ENCODE measurements at places on chromosomes 1 and 21.

- no peak for DNase-seq
These were observed 54.9 kb upstream of the RGS7 start for GRCh38 chr1:241411776-241412338.

GRCh38 chr1:231970684-231971083, 344.1 kb downstream of the DISC1 start:
- no peak for DNase-seq

DNA sequence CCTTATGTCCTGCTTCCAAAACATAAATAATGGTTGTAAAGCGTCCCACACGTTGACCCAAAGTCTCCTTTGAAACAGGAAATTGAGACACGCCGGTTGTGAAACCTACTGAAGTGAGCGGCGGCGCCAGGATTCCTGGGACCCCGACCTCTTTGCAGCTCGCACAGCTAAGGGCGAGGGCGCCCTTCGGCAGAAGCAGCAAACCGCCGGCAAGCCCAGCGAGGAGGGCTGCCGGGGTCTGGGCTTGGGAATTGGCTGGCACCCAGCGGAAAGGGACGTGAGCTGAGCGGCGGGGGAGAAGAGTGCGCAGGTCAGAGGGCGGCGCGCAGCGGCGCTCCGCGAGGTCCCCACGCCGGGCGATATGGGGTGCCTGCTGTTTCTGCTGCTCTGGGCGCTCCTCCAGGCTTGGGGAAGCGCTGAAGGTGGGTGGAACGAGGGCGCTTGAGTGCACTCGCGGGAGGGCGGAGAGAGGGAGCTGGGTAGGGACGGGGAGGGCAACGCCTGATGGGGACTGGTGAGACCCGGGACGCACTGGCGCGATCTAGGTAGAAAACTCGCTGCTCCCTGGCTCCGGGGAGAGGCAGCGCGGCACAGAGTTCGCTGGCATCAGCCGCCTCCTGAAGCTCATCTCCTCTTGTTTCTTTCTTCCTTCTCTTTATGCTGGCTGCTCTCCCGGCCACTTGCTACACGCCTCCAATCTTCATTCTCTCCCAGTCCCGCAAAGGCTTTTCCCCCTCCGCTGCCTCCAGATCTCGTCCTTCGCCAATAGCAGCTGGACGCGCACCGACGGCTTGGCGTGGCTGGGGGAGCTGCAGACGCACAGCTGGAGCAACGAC, at the start of gene CD1D:
CD1D (plus strand) TSS at position 155 of the 836 bp plus-strand sequence; CDS start at position 362, 207 bp downstream.
- no peak for DNase-seq

DNA sequence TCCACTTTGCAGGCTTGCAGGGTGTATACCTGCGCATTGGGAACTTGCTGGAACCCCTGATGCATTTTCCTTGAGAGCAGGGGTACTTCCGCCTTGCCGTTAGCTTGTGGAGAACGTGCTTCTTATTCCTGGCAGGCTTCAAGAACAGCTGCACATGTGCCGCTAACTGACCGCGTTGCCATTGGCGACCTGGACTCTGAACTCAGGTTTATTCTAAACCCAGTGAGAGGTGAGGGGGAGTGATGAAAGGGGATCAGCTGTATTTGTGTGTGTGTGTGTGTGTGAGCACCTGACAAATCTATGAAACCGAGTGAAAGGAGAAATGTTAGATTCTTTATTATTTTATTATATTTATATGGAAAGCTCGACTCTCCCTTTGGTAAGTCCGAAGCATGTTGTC, 128.6 kb downstream of the HUNK start:
- DNase-seq: no peak

GRCh38 chr1:43453442-43454269, at the start of gene HYI:
Gene HYI (minus strand): TSS chr1:43453931. CDS start chr1:43453793, 138 bp downstream.
- DNase-seq: no peak

- no peak for DNase-seq
These were observed 107.0 kb upstream of the IRF2BP2 start for GRCh38 chr1:234716908-234717375.

GRCh38 chr1:230507666-230508402, 81.7 kb upstream of the PGBD5 start:
- no peak for DNase-seq

DNA sequence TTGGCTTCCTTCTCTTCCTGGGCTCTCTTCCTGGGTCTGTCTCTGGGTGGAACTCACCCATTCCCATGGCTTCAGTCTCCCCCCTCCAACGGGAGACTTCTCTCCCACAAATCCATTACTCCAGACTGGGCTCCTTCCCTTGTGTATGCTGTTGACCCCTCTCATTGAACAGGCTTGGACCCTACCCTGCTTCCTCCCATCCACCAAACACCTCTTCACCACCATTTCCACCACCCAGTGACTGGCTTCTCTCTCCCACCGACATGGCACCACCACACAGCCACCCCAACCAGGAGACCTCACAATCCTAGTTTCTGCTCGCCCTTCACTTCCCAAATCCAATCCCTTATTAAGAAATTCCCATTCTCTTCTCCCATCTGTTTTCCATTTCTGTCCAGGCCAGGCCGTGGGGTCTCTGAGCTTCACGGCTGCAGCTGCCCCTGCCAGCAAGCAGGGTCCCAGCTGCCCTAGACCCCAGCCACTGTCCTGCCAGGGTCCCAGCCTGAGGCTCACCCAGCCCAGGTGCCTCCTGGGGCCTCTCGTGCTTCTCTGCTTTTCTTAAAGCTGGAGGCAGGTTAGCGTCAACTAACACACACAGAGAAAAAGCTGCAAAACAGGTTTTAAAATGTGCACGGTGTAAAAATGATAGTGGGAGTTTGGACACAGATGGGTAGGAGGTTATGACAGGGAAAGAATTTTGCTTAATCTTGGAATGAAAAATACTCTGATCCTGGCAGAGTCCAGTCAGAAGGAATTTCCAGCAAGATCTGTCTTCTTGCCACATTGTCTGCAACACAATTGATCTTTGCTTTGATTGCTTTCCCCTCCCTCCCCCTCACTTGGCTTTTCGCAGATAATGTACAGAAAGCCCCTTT, 383.8 kb upstream of the VAMP3 start:
- peak; percentile 6 for DNase-seq

DNA sequence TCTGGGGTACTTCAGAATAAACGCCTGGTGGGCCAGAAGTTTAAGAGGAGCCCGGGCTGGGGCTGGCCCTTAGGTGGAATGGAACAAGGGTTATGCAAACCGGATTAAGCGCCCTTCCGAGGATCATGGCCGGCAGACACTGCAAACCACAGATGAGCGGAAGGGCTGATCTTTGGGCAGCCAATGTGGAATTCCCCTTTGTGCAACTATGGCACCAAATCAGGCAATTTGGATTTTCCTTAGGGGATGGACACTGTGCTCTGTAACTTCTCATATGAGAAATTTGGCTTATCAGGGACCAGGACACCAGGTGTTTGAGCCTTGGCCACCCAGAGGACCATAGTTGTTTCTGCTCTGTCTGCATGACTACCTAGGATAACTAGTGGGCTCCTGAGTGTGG, 5.7 kb upstream of the IL10 start:
- DNase-seq: no peak

DNA sequence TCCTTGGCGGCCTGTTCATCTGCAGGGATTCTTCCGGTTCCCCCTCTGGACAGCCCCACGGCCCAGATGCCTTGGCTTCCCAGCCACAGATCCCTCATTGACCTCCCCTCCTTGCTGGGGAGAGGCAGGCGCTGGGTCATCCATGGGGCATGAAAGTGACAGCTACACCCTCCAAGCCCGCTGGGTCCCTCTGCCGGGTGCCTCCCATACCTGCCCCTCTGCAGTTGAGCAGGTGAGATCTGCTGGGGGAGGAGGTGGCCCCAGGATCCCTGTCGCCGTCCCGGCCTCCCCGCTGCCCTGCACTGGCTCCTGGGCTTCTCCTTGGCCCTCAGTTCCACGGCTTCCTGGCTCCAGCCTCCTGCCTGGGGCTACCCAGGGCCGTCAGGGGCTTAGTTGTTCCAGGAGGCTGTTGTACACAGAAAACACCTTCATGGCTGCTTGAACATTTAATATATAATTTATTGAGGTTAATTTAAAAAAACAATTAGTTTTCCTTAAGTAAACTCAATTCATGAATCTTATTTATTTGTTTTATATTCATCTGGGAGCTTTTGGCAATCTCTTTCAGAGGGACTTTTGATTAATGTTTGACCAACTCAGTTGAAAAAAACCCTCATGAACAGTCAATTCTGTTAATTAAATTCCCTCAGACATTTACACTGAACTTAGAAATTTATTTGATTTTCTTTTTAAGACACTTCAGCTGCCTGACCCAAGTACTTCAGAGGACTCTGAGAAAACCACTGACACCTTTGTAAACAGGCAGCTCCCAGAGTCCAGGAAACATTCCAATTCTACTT, 67.6 kb upstream of the ABCG1 start:
- DNase-seq: no peak

DNA sequence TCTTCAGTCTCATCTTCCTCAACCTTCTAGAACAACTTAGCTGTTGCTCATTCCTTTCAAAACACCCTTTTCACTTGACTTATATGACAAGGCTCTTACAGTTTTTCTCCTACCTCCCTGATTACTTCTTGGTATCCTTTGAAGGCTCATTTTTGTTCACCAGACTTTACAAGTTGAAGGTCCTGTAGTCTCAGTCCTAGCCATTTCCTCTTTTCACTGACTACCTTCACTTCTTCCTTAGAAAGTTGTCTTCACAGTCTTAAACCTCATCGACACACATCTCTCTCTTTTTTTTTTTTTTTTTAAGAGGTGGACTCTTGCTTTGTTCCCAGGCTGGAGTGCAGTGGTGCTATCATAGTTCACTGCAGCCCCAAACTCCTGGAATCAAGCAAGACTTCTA, 6.6 kb upstream of the TP53BP2 start:
- no peak for DNase-seq

GRCh38 chr1:93703643-93704042, 22.0 kb upstream of the BCAR3 start:
- DNase-seq: no peak
